ENCODE measurements at places on chromosomes 2 and 18.
A peak's percentile ranks its signal among the peaks of the same experiment; 100 is the strongest.

DNA sequence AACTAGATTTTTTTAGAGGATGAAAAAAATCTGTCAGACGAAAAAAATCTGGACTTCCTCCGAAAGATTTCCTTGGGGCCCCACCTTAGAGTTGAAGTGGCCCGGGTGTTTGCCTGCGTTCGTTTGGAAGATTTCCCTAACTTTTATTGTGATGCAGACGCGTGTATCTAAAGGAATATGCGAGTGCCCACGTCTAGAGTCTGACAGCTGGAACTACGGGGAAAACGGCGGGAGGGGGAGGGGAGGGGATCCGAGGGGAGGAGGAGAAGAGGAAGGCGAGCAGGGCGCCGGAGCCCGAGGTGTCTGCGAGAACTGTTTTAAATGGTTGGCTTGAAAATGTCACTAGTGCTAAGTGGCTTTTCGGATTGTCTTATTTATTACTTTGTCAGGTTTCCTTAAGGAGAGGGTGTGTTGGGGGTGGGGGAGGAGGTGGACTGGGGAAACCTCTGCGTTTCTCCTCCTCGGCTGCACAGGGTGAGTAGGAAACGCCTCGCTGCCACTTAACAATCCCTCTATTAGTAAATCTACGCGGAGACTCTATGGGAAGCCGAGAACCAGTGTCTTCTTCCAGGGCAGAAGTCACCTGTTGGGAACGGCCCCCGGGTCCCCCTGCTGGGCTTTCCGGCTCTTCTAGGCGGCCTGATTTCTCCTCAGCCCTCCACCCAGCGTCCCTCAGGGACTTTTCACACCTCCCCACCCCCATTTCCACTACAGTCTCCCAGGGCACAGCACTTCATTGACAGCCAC, 2.4 kb upstream of the SP9 start:
- DNase-seq: no peak

DNA sequence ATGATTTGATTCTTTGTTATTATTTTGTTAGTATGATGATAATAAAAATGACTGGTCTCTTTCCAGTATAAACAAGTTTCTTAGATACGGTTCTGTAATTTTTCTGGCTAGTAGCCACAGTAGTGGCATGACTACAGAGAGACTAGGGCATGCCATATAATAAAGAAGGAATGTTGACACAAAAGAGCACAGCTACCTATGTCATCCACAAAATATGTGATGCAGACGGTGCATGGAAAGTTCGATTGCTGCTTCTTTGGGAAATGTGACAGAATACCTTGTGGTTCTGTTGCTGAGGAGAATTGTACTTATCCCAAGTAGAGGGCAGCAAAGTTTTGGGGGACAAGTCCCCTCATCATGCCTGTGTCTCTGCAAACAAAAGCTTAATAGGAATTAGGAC, 26.1 kb upstream of the SETBP1 start:
- no peak for DNase-seq

GRCh38 chr2:192579965-192580700, 385.4 kb upstream of the TMEFF2 start:
- DNase-seq: no peak

DNA sequence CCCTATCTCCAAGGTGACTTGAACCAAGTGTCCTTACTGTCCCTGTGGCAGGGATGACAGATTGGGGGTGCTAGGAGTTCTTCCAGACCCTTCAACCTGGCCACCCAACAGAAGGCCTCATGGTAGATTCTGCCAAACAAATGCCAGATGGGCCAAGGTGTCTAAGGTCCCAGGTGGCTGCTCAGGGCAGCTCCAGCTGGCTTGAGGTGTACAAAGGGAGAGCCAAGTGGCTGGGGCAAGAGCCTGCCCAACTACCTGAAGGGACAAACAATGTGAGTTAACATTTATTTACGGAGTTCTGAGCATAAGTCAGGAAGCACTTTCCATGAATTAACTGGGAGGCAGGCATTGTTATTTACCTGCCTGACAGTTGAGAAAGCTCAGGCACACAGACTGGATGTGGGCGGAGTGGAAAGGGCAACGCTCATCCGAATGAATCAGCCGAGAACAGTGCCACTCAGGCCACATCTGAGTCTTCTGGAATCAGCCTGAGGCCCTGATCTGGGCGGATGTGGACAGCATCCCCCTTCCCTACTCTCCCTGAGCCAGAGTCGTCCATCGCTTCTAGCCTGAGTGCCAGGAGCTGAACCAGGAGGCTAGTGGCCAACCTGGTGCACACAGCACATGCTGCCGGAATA, 4.4 kb upstream of the KCNIP3 start:
- DNase-seq: no peak

DNA sequence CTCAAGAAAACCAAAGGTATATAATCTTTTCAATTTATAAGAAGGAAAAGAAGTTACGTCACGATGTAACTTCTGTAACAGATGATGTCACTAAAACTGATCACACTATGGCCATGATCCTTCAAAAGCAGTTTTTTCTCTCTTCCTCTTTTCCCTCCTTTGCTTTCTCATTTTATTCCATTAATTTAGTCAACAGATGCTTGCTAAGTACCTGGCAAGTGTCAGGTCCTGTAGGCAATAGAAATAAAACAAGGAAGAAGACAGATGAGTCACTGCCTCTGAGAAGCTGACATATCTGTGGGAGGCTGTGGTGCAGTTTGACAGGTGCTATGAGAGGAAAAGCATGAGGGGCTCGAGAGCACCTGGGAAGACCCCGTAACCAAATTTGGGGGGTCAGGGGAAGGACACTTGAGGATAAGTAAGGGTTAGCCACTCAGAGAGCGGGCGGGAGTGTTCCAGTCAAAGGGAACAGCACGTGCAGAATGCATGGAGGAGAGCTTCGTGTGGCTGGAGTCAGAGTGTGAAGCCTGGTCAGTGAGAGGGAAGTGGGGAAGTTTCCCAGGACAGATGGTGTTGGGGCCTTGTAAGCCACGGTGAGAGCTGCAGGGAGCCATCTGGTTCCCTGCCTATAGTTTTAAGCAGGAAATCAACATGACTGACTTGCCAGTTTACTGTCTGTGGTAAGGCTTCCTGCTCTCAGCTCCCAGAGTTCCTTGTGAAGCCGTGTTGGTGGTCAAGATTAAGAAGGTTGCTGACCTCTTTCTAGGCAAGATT, 198.8 kb upstream of the FOSL2 start:
- no peak for DNase-seq

- DNase-seq: no peak
Measured at GRCh38 chr2:6973895-6974545, 56.8 kb downstream of the RNF144A start.

GRCh38 chr18:29749704-29750103, 1292.8 kb downstream of the DSC3 start:
- no peak for DNase-seq

DNA sequence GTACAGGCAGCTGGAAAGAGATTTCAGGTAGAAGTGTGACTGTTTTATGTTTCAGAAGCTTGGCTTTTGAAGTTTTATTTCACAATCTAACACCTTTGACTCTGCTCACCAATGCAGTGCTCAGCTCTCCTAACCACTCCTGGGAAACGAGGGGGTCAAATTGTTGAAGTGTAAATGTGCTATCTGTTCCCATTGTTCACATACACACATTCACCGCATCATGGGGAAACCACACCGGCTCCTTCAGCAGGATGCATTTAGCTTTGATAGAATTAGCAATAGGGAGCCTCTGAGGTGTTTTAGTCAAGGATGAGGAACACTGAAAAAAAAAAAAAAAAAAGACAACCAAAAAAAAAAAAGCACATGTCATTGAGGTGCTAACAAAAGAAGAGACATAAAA, 13.4 kb upstream of the DLGAP1 start:
- no peak for DNase-seq

GRCh38 chr2:160918906-160919503, 241.2 kb upstream of the TANK start:
- peak; percentile 80 for DNase-seq

GRCh38 chr2:179612108-179612507, 249.3 kb downstream of the ZNF385B start:
- DNase-seq: no peak

GRCh38 chr2:182883451-182883850, 17.0 kb upstream of the FRZB start:
- DNase-seq: no peak

DNA sequence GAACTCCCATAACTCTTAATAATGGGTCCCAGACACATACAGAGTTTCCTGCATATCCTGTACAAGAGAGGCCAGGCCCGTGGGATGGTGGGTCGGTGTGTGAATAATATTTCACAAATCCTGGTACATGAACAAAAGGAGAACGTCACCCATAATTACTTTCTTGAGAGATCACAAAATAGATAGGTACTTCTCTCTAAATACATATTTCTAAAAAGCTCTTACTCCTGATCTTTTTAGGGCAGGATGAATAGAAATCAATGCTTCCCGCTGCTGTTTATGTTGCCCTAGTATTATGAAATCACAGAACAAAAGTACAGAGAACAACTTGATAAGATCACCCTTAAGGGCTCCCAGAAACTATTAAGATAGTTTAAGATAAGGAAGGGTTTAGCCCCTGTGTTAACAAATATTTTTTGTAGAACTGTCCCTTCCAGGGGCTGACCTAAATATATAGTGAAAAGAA, 5.4 kb downstream of the IRS1 start:
- no peak for DNase-seq

- no peak for DNase-seq
Measured at GRCh38 chr18:80253871-80254492, 6.7 kb upstream of the PARD6G start.

GRCh38 chr2:181419129-181419855, 37.9 kb upstream of the ITGA4 start:
- DNase-seq: no peak

- peak; percentile 91 for DNase-seq
Measured at GRCh38 chr2:219406861-219407230, 11.3 kb upstream of the DES start.

GRCh38 chr2:84362541-84362940, 96.5 kb downstream of the SUCLG1 start:
- DNase-seq: no peak

DNA sequence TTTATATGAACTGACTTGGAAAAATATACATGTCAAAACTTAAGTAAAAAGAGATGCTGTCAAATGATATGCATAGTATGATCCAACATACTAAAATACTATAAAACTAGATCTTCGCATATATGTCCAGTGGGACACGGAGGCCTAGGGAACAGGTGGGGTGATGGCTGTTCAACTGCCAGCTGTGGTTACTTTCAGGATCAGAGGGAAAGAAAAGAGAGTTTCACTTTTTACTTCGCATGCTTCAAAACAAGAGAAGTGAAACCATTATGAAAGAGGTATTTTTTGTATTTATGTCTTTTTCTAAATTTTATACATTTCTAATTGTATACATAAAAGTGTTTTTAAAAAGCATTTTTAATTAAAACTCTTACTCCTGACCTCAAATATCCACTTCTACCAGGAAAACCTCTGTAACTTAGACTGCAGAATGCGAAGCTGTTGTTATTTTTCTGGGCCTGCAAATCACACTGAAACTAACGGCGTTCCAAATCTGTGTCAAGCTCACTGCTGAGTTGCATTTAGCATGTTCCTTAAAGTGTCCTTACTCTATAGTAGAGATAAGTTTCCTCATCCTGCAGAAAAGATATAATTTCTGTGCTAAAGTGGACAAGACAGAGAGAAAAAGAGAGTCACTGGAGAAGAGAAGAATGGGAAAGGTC, 97.8 kb upstream of the SLC35G4 start:
- no peak for DNase-seq

DNA sequence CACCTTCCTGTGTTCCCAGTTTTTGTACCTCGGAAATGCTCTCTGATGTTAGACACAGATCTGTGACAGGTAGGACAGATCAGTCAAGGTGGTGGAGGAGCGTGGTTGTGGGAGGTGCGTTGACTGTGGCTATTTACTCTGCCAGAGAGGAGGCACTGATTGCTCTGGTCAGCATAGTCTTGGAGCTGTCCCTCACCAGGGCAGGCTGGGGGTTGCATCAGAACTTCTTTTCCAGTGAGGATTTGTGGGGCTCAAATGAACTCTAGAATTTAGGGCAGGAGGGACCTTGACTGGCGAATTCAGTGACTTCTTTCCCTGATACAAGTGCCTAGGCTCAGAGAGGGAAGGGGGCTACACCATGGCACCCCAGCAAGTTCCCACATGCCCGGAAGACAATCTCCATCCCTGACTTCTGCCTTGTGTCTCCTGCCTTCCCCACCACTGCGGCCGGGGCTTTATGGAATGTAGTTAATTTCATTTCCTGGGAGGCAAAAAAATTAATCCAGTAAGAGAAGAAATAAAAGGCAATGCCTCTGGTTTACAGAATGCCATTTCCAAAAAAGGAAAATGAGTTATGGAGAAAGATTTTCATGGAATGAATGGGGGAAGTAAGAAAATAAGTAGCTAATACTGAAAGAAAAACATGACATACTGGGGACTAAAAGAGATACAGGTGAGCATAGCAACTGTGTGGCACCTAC, 26.1 kb downstream of the NIFK start:
- peak; percentile 38 for DNase-seq

DNA sequence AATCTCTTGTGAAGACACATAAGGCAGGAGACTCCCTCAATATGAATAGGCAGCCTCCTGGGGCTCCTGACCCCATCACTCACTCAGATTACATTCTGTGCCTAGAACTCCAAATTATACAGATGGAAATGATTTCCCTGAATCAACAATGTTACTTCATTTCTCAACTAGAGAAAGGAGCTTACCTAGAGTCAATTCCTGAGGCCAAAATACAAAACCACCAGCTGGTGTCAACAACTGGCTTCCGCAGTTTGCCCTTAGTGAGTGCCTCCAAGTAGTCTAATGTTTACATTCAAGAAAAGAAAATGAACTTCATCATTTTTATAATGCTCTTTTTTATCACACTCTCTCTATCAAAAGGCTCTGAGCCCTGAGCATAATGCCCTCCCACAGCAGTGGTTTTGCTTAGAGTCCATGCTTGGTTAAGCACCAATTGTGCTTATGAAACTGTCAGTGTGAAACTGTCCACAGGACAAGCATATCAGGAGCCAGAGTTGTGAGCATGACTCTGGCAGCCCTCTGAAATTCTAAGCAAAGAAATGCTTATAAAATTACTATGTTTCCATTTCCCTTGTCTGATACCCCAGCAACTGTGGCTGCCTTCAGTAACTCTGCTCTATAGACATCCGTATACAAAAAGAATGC, 305.7 kb upstream of the PKDCC start:
- DNase-seq: no peak

- DNase-seq: no peak
Measured at GRCh38 chr18:3511980-3512379, 62.0 kb downstream of the TGIF1 start.

DNA sequence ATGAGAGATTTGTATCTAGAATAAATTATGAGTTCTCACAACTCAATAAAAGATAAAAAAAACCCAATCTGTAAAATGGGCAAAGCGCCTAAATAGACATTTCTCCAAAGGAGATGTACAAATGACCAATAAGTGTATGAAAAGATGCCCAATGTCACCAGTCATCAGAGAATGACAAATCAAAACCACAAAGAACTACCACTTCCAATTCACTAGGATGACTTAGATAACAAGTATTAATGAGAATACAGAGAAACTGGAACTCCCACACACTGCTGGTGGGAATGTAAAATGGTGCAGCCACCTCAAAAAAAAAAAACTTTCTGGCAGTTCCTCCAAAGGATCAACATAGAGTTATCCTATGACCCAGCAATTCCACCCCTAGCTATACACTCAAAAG, 17.4 kb upstream of the COL6A3 start:
- DNase-seq: no peak

GRCh38 chr2:71126957-71127356, 3.1 kb downstream of the MCEE start:
- no peak for DNase-seq

GRCh38 chr2:8496079-8496478, 185.8 kb upstream of the ID2 start:
- peak; percentile 64 for DNase-seq

GRCh38 chr2:100893392-100894104, 73.6 kb downstream of the NPAS2 start:
- no peak for DNase-seq

GRCh38 chr2:152594022-152594766, 123.1 kb downstream of the PRPF40A start:
- DNase-seq: peak; percentile 84
